Suprapubic skin (tissue), 4 donors: ENCODE measurements at places on chromosomes 6 and 20. TPM values are rescaled to one million over a fixed set of nuclear protein-coding genes. Genes with fewer than 3 reads are reported as not detected.

DNA sequence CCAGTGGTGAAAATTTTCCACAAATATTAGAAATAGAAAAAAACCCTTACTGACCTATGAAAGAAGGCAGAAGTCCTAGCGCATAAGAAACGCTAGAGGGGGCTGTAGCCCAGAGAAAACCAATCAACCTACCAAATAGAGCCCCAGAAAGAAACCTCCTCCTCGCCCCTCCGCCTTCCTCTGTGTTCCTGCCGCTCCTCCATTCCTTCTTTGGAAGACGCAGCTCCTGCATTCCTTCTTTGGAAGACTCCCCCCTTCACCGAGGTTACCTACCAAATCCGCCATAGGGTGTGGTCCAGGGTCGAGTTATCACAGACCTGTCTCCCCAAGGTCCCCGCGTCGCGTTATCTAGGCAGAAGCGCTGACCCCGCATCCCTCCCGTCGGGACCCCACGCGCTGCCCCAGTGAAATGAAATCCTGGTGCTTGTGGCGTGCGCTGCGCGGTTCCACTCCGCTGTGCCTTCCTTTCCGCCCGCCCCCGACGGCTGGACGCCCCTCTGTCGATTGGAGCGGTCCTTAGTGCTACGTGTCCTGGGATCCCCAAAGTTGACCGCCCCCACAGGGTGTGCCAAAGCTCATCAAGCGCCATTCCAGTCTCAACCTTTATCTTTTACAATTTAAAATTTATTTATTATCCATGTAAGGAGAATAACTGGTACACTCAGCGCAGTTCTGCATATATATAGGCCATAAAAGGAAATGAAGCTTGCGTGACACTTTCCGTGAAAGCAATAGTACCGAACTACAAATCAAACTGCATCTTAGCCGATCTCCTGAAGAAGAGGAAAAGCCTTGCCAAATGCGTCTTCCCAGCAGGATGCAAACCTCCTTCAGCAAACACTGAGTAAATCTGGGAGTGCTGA is 13.0 kb downstream of the RPP21 start:
- no peak for DNase-seq

DNA sequence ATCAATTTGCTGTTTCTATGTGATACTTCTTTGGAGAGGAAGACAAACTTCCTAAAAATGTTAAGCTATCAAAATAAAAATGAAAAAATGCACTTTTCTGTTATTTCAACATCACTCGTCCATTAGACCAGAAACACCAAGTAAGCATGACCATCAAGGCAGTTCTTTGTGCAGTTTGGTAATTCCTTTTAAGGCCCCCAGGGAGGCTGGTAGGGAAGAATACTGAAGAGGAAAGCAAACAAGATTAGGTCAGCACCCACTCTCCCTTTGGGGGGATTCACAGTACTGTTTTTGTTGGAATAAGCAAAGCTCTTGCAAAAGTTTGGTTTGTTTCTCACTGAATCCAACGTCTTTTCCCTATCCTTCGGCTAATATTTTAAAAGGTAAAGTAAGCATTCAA is 206.8 kb upstream of the SLC35B3 start:
- no peak for DNase-seq

GRCh38 chr6:50591135-50591534 is 122.2 kb upstream of the TFAP2D start:
- DNase-seq, result no peak

- no peak for DNase-seq
Observed at GRCh38 chr6:39118921-39119320, 3.9 kb upstream of the SAYSD1 start.

DNA sequence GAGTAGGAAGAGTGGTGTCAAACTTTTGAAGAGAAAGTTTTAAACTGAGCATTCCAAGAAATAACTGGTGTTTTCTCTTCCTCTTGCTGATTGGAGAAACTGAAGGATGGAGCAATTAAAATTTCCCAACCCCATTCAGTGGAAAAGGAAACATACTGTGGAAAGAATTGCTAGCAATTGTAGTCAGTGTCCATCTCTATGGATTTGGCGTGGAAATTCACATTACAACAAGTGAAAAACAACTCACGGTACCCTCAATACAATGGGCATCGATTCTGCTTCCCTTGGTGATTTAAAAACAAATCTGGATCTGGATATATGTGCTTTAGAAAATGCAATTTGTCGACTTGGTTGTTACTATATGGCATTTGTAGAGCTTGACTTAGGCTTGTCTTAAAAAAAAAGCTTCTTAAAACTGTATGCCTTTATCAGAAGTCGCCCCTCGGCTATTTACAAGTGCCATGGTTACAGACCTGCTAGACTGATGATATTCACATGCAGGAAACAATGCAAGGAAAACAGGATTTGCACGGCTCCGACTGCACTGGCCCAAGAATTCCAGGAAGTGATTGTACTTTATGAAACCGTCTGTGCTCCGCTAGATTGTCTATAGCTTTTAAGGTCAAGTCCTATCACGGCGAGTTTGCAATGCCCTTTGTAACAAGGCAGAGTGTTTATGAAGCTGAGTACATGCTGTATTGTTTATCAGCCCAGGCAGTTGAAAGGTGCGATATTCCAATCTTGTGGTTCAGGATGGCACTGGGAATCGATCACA is 131.7 kb upstream of the PHACTR1 start:
- no peak for DNase-seq

- DNase-seq, result no peak
Observed at GRCh38 chr6:10518557-10519407, 2.4 kb upstream of the GCNT2 start.

DNA sequence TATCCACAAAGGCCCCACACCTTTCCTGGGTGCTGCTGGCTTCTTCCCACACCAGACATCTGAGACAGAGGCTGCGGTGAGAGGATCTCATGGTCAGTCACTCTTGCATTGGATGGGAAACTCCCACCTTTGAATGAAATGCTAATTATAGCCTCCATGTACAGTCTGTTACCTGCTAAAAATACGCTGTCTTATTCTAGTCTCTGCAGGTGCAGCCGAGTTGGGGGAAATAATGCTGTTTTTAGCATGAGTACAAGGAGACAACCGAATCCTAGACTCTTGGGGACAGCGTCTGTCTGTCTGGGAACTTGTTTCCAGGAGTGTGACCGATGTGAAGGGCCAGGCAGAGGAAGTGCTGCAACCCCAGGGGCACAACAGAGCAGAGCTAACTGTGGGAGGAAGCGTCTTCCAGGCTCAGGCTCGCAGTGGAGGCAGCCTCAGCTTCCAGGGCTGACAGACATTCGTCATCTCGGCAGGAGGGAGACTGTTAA is 286.2 kb downstream of the PREX1 start:
- DNase-seq, result no peak

- DNase-seq, result no peak
Observed at GRCh38 chr6:22153384-22154158, 143.3 kb downstream of the PRL start.

- DNase-seq, result no peak
Observed at GRCh38 chr6:121492536-121492935, 57.1 kb downstream of the GJA1 start.

GRCh38 chr6:158818581-158819212 is 471 bp downstream of the EZR start:
- DNase-seq, result peak; percentile 84

DNA sequence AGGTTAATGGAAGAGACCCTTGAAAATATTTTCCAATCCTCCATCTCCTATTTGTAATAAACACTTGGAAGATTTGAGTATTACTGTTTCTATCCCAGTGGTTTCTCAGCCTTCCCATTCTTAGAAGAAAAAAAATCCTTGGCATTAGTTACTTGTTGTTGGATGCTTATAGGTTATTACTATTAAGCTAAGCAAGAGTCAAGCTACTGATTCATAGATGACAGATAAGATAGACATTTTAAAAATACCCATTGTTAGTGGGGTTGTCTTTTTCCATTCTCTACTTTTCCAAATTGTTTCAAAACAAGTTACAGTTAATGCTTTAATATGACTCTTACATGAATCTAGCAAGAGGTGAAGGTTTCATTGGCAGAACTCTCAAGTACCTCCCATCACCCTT is 158.5 kb downstream of the HIVEP2 start:
- DNase-seq, result no peak

DNA sequence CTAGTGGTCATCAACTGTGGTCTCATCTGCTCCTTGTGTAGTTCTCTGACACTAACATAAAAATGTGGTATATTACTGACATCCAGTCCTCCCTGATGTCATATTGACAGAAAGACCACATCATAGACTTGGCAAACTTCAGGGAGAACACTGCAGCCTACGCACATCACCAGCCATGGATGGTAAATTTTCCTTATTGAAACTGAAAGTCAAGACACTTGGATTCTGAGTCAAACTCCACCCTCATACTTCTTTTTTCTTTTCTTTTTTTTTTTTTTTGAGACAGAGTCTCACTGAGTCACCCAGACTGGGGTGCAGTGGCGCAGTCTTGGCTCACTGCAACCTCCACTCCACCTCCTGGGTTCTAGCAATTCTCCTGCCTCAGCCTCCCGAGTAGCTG is 25.4 kb downstream of the NDRG3 start:
- DNase-seq, result no peak

DNA sequence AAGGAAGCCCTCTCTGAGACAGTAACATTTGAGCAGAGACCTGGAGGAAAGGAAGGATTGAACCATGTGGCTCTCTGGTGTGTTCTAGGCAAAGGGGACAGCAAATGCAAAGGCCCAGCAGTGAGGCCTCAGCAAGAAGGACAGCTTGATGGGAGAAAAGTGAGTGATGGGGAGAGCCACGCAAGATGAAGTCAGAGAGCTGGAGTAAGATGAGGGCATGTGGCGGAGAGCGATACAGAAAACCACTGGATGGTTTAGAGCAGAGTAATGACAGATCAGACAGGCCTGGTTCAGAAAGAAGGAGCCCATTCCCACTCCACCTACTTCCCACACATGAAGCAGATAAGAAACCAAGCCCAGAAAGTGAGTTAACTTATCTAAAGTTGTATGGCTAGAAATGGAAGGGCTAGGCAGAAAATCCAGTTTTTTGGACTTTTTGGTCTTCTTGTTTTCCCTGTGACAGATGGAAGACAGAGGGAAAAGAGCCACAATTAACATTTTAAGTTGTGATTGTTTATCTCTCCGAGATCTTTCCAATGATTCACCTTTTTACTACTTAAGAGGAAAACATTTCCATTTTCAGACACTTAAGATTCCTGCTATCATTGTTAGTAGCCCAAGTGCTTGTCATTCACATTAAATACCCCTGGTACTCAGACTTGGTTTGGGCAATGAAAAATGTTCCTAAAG is 723 bp upstream of the SNPH start:
- DNase-seq, result no peak

GRCh38 chr6:46932526-46933319 is 11.0 kb upstream of the ADGRF5 start:
- DNase-seq, result no peak

- no peak for DNase-seq
Observed at GRCh38 chr6:10528158-10528981, 7.2 kb downstream of the GCNT2 start.

LPA gene
- not detected for total RNA-seq

YWHAB gene
- 79.7 TPM for total RNA-seq

SLC16A10 gene
- 31.6 TPM for total RNA-seq

AIF1 gene
- 2.6 TPM for total RNA-seq

KCNS1 gene
- total RNA-seq, result 1.0 TPM

HELZ2 gene
- total RNA-seq, result 36.6 TPM

BACH2 gene
- 20.0 TPM for total RNA-seq

ENPP3 gene
- 3.1 TPM for total RNA-seq

PNRC1 gene
- 238 TPM for total RNA-seq

TRAPPC3L gene
- not detected for total RNA-seq

SEL1L2 gene
- not detected for total RNA-seq

CPXM1 gene
- 1.5 TPM for total RNA-seq

PTCRA gene
- not detected for total RNA-seq

MATN4 gene
- total RNA-seq, result 1.5 TPM
